ENCODE measurements at places on chromosomes 3 and 15. TPM values are rescaled to one million over a fixed set of nuclear protein-coding genes. Genes with fewer than 3 reads are reported as not detected.
A peak's percentile ranks its signal among the peaks of the same experiment; 100 is the strongest.

GRCh38 chr3:109143646-109144045 lies 7.1 kb downstream of the C3orf85 start:
- H3K27ac ChIP-seq: no peak overlapping the region
- no peaks in the 10 kb centered on the region for H3K36me3 ChIP-seq
- H3K4me3 ChIP-seq: no peak overlapping the region
- DNase-seq: no peak
- H3K4me1 ChIP-seq: no peaks in the 10 kb centered on the region

GRCh38 chr3:459311-459670 lies 262.7 kb downstream of the CHL1 start:
- H3K4me3 ChIP-seq: peak overlapping the region; percentile 22
- H3K27ac ChIP-seq: peak overlapping the region; percentile 84
- no peaks in the 10 kb centered on the region for H3K27me3 ChIP-seq
- peaks cover 46% of the 10 kb centered on the region for H3K4me1 ChIP-seq

FBXW12 gene
- 0.55 TPM for total RNA-seq

DNA sequence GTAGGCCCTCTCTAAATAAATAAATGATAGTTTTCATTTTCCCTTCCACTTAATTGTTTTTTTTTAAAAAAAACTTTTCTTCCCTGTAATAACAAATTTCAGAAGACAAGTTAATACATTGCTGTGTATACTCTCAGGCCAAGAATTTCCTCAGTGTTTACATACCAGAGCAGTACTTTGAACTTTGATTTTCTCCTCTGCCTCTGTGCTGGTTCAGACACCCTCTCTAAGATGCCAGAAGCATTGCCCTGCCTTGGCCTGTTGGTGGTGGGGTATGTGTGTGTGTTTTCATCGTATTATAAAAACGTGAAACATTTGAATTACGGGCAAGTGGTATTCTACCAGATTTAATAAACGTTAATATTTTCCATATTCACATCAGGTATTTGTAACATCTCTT lies 70.1 kb downstream of the SMAD3 start:
- no peak for DNase-seq
- H3K36me3 ChIP-seq: no peaks in the 10 kb centered on the region
- no peaks in the 10 kb centered on the region for H3K27me3 ChIP-seq
- no peak overlapping the region for H3K27ac ChIP-seq

DNA sequence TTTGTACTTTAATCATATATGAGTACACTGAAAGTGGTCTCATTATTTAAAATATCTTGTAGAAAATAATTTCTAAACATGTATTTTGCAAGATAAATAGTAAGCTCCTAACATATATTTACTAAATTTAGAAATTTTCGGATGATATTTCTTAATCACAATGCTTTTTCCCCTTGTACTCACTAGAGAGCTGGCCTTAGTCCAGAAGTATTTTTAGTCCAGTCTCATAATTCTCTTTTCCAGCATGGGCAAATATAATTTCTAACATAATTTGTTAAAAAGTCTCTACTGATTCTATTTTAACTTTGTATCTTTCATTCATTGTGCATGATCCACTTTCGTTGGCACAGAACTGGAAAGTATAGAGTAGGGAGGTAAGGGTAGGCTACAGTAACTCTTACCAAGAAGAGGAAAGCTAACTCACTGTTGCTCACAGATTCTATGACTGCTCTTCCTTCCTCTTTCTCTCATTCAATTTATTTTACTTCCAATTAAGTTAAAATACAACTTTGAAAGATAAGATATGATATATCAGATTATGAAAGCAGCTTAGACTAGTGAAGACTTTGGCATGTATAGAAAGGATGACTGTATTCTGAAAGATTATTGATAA lies 39.3 kb downstream of the FGF7 start:
- no peak overlapping the region for H3K27ac ChIP-seq
- H3K4me3 ChIP-seq: no peak overlapping the region
- DNase-seq: no peak
- H3K4me1 ChIP-seq: no peaks in the 10 kb centered on the region
- peaks cover 12% of the 10 kb centered on the region for H3K27me3 ChIP-seq

DNA sequence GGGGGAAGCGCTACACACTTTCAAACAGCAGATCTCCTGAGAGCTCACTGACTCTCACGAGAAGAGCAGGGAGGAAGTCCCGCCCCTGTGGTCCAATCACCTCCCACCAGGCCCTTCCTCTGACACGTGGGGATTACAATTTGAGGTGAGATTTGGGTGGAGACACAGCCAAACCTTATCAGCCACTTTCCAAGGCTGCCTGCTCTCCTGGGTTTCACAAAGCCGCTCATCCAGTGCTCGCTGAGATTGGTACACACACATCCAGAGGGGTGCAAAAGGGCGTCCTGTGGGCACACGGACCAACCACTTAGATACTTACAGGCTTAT lies 23.1 kb downstream of the XXYLT1 start:
- no peaks in the 10 kb centered on the region for H3K27me3 ChIP-seq
- no peak for DNase-seq
- H3K27ac ChIP-seq: no peak overlapping the region

DNA sequence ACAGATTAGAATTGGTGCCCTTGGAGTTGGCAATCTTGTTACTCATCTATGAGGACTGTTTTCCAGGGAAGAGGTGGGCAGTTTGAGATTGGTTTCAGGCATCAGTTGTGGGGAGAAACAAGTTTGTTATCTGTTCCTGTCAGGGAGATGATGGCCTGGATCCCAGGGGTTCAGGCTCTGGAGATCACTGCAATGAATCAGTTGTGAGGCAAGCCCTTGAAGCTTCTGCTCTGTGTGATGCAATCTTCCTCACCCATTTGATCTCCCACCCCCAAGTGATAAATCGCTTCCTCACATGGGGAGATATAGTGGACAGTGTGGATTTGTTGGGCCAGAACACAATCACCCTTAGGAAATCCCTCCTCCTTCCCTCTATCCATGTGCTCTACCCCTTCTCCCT lies 276.6 kb upstream of the LRTM1 start:
- no peaks in the 10 kb centered on the region for H3K4me1 ChIP-seq
- no peak overlapping the region for H3K4me3 ChIP-seq
- H3K36me3 ChIP-seq: no peaks in the 10 kb centered on the region
- H3K27me3 ChIP-seq: no peaks in the 10 kb centered on the region

WDR72 gene
- not detected for total RNA-seq

- no peaks in the 10 kb centered on the region for H3K36me3 ChIP-seq
- H3K4me1 ChIP-seq: no peaks in the 10 kb centered on the region
- peaks cover 9% of the 10 kb centered on the region for H3K27me3 ChIP-seq
- H3K27ac ChIP-seq: no peak overlapping the region
- DNase-seq: no peak
Measured at GRCh38 chr3:10453431-10454163, 51.8 kb downstream of the ATP2B2 start.

DNA sequence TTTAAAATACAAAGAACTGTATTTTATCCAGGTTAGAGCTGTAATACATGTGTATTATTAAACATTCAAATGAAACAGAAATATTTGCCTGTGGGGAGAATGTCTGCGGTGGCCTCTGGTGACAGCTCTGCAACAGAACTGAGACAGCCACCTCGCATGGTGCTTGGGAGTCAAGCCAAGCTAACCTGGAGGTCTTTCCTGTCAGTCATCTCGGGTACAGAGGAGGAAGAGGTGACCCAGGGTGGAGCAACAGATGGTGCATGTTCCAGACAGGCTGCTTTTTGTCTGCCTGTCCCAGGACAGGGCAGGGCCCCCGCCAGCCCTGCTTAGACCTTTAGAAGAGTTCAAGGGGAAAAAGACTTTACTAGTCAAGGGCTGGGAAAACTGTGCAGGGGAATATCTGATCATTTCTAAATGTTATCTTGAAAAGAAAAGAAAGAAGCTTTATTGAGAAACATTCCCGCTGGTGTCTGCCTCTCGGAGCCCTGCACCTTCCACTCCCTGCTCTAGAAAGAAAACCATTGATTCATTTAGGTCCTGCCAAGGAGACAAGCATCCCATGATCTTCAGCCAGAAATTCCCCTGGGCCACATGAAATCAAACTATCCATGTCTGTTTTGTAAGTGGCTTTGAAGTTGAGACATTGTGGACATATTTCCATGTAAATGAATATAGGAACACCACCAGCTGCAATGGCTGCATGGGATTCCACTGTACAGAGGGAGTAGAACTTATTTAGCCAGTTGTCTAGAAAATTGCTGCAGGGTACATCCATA lies 5.5 kb upstream of the NR2E3 start:
- peaks cover 14% of the 10 kb centered on the region for H3K4me1 ChIP-seq
- no peak overlapping the region for H3K27ac ChIP-seq
- DNase-seq: no peak

TLR9 gene
- not detected for total RNA-seq

GRCh38 chr3:194421-194820 lies 2.1 kb upstream of the CHL1 start:
- peaks cover 52% of the 10 kb centered on the region for H3K27me3 ChIP-seq
- no peaks in the 10 kb centered on the region for H3K36me3 ChIP-seq
- no peak overlapping the region for H3K27ac ChIP-seq
- no peak for DNase-seq
- H3K4me3 ChIP-seq: no peak overlapping the region
- peaks cover 13% of the 10 kb centered on the region for H3K4me1 ChIP-seq

DNA sequence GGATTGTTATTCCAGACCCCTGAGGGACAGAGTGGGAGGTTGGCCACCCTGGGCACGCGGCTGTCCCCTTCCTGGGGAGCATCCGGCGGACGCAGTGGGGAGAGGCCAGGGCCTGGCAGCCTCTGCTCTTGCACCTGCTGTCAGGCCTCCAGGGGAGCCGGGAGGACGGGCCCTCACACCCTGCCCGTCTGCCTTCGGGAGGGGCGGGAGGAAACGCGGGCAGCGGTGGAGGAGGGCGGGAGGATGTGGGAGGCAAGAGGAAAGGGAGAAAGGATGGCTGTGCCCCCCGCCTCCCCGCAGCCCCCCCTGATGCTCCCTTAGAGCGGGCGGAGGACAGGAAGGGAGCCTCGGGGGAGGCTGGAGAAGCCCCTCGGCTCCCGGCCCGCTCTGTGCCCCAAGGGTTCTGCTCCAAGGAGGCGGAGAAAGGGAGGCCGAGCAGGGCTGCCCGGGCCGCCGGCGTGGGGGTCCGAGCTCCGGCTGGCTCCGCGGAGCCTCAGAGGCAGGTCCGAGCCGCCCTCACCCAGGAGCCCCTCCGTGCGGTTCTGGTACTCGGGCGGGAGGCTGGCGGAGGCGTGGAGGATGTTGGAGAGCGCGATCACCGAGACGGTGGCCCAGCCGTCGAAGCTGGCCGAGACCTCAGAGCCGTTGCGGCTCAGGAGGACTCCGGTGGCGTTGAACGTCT lies 40.9 kb downstream of the MUC20 start:
- no peak overlapping the region for H3K4me3 ChIP-seq
- peaks cover 65% of the 10 kb centered on the region for H3K27me3 ChIP-seq
- no peak for DNase-seq
- H3K4me1 ChIP-seq: no peaks in the 10 kb centered on the region

MDFIC2 gene
- total RNA-seq: not detected

DNA sequence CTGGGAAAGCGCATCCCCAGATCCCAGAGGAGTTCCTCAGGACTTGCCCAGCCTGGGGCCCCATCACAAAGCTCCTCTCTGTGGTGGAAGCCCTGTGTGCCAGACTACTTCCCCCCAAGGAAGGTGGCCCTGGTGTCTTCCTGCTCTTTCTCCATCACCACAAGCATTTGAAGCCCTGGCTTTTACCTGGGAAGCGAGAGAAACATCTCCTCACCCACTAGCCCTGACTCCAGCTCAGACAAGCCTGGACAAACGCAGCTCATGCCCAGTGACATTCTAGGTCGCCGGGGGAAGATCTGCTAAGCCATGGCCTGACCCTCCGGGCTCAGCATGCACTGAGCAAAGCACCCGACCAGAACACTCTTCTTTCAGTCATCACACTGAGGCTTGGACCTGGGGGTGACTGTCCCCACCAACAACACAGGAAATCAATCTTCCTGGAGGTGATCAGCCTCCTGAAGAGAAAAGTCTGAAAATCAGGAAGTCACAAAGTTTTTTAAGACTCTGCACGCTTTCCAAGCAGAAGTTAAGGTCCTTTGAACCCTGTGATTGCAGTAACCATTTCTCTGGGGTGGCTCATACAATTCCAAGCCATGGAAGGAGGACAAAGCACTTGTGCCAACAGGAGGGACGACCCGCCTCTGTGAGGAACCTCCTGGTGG lies 40.8 kb downstream of the KLHL25 start:
- H3K27ac ChIP-seq: no peak overlapping the region
- no peaks in the 10 kb centered on the region for H3K27me3 ChIP-seq
- H3K36me3 ChIP-seq: no peaks in the 10 kb centered on the region
- H3K4me1 ChIP-seq: no peaks in the 10 kb centered on the region
- no peak for DNase-seq

IL20RB gene
- total RNA-seq: 4.2 TPM

ASB7 gene
- 15.0 TPM for total RNA-seq

- no peaks in the 10 kb centered on the region for H3K4me1 ChIP-seq
- no peaks in the 10 kb centered on the region for H3K36me3 ChIP-seq
- DNase-seq: peak; percentile 19
- no peak overlapping the region for H3K27ac ChIP-seq
- peaks cover 7% of the 10 kb centered on the region for H3K27me3 ChIP-seq
Measured at GRCh38 chr3:10857235-10857634, 41.2 kb downstream of the SLC6A11 start.

LNP1 gene
- 5.3 TPM for total RNA-seq

Data from A673 (cell line).